ENCODE measurements at places on chromosomes 6 and 20.

GRCh38 chr20:2694008-2694471, 1.5 kb downstream of the EBF4 start:
- no peak for DNase-seq

DNA sequence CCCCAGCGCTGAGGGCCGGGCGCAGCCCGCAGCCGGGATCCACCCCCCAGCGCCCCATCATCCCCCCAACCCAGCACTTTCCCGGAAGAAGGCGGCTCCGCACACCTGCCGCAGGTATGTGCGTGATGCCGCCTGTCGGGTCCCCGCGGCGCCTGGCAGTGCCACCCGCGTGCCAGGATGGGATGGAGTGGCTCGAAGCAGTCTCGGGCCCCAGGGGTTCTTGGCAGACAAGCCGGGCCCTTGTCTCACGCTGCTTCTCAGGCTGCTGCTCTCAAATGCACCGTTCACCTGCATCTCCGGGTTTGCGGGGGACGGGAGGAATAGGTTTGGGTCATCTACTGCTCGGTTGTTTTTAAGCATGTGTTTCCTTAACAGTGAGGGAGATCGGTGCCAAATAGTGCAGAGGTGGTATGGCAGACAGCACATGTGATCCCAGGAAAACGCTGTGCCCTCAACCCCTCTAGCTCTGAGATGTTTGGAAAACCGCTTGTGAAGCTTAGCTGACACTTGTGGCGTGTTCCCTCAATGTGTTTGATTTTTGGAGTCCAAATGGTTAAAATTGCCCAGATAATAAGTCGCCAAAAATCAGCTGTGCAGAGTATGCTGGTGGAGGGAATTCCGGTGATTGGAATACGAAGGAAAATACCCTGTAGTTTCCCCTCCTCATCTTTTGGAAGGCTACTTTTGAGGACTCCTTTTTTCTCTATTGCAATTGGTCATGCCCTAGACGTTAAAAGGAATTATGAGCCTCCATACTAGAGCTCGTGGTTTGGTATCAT, 926 bp downstream of the MYLIP start:
- no peak for DNase-seq

DNA sequence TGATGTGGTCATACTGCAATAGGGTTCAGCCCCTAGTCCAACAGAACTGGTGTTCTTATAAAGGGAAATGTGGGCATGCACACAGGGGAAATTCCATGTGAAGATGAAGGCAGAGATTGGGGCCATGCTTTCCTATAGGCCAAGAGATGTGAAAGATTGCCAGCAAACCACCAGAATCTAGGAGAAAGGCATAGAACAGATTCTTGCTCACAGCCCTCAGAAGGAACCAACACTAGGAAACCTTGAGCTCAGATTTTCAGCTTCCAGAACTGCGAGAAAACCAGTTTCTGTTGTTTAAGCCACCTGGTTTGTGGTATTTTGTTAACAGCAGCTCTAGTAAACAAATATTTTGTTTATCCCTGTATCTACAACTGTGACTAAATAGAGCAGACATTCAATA, 197.6 kb upstream of the CITED2 start:
- DNase-seq = no peak

- peak; percentile 76 for DNase-seq
Observed at GRCh38 chr6:166950443-166950821, 5.9 kb downstream of the RNASET2 start.

- DNase-seq = no peak
Observed at GRCh38 chr20:25135031-25135430, 53.1 kb upstream of the VSX1 start.

DNA sequence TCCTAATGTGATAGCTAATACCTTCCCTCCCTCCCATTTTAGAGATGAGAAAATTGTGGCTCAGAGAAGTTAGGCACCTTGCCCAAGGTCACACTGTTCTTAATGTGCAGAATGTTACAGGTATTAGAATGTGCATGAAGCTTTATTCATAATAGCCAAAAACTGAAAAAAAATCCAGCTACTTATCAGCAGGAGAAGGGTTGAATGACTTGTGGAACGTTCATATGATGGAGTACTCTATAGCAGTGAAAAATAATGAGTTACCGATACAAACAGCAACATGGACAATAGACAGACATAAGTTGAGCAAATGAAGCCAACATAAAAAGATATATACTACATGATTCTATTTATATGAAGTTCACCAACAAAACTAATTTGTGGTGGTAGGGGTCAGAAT, 37.7 kb upstream of the ZFAND3 start:
- no peak for DNase-seq

DNA sequence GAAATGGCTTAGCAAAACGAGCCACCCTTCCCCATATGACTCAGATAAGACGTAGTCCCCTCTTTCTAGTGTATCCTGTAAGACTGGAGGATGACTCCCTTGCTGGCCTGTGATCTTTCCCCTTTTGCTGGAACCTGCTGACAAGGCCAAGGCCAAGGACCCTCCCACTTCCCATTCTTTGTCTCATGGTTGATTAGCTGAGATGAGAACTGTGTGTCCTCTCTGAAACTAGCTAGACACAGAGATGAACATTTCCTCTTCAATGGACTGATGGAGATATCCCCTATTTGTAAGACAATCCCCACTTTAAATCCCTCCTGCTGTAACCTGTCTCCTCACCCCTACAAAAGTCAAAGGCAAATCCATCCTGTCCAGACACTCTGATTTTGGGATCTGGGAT, 33.4 kb upstream of the SCRT2 start:
- DNase-seq = no peak

DNA sequence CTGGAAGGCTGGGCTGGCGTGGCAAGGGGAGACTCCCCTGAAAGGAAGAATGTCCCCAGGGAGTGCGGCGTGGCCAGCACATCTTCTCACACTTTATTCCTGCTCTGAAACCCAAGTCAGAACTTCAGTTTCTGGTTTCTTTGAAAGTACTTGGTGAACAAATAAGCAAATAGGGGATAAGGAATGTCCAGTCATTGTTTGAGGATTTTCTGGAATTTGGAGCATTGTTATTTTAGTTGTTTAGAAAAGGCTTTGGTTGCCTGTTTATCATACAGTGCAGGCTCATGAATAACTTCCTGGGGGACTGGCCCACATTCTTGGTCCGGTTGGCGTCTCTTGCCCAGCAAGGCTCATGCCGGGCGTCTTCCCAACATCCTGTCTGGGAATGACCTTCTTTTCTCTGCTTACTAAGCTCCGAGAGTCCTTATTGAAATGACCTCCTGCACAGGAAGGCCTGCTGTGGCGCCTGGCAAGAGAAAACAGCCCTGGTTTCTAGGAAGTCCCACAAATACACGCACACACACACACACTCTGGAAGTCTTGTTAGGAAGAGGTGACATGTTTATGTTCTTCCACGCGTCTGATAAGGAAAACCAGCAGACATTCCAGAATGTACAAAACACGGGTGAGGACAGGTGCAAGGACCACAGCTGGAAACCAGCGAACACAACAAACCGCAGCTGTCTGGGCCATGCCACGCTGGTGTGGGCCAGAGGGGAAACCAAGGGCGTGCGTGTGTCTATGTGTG, 71.9 kb downstream of the TMEM170B start:
- no peak for DNase-seq

GRCh38 chr6:15439410-15440025, 193.6 kb downstream of the JARID2 start:
- DNase-seq = no peak

- no peak for DNase-seq
Observed at GRCh38 chr6:168229368-168229752, 90.2 kb downstream of the DACT2 start.

DNA sequence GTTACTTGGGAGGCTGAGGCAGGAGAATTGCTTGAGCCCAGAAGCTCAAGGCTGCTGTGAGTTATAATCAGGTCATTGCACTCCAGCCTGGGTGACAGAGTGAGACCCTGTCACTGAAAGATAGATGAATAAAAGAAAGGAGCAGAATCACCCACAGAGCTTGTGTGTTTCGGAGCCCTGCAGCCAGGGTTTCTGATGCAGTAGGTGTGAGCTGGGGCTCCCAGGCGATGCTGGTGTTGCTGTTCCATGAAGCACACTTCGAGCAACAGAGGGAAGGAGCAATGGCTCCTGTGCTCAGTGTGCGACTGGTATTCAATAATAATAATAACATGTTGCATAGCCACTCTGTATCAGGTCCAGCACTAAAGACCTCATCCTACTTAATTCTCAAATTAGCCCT, 197.5 kb upstream of the CST7 start:
- no peak for DNase-seq

DNA sequence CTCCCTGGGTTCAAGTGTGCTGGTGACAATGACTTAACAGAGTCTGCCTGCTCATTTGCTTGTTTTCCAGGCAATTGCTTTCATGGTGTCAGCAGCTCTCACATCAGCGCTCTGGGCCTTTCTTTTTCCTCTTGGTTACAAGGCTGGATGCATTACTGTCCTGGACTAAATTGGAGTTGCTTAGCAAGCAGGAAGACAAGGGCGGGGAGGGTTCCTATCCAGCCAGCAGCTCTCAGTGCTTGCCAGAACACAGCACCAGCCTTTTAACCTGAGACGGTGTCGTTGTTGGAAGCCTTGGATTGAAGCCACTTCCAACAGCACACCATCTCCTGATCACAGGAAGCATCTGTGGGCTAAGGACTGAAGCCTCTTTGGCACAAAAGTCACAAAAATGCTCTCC, 606.9 kb downstream of the CDH26 start:
- DNase-seq = no peak

DNA sequence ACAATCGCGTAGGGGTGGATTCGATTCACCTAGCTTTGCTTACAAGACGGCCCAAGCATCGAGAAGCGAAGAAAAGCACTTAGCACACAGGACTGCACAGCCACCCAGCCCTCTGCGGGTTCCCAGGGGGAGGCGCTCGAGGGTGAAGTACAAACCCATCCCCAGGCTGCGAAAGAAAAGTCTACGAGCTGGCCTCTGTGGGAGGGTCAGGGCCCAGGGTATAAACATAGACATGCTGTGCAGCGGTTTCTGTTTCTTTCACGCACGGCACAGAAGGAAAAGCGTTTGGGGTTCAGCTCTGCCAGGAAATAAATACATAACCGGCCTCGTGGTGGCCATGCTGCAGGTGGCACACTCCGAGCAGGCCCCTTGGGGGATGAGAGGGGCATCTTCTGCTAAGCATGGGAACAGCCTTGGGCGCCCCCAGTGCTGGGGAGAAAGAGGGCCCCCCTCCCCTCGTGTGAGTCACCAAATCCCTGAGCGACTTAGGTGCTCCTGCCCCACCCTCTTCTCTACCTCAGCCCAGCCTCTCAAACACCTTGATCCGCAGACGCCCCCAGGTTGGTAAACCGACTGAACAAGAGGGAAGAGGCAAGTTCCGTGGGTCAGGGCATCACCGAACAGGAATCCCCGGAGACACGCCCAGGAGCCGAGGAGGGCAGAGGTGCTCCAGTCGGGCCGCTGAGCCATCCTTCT, 91.6 kb upstream of the RIPOR2 start:
- peak; percentile 83 for DNase-seq

DNA sequence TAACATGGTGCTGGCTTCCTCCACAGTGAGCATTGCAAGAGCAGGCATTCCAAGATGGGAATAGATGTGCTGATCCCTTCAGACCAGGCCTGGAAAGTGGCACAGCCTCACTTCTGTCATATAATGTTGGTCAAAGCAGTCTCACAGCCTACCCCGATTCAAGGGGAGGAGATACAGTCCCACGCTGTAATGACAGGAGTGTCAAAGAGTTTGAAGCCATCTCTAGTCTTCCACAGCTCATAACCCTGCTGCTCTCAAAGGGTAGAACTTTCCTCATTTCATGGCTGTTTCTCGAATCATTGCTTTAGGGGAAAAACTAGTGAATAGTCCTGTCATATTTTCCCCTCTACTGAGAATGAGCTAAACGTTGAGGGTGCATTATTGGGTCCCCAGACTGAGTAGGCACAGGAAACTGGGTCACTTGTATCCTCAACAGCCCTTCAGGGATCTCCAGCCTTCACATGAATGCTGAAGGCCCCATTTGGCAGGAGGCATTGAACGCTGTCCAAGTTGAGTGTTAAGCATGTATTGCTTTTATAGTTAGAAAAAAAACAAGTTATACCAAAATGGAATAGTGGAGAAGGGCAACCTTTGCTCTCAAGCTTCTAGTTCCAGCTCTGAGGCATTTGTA, 27.3 kb downstream of the DTD1 start:
- DNase-seq = no peak

DNA sequence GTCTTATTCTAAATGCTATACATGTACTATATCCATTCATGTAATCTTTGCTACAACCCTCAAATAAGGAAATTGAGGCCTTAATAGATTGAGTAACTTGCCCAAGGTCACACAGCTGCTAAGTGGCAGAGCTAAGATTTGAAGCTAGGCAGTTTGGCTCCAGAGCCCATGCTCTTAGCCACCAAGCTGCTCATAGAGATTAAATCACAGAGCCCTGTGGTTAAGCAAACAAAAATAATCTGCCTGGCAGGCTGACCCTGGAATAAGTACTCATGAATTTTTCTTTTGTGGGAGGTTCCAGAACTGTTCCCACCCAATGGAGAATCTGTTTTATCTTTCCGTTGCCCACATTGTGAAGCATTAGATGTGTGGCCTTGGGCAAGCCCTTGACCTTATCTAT, 7.4 kb downstream of the AAR2 start:
- no peak for DNase-seq

- no peak for DNase-seq
Observed at GRCh38 chr20:37439223-37439933, 81.7 kb upstream of the NNAT start.

GRCh38 chr6:25655723-25656122, 3.7 kb downstream of the SCGN start:
- DNase-seq = no peak

GRCh38 chr6:154112181-154112809, 73.3 kb downstream of the OPRM1 start:
- no peak for DNase-seq

- DNase-seq = no peak
Observed at GRCh38 chr20:49400904-49401303, 81.6 kb downstream of the KCNB1 start.

DNA sequence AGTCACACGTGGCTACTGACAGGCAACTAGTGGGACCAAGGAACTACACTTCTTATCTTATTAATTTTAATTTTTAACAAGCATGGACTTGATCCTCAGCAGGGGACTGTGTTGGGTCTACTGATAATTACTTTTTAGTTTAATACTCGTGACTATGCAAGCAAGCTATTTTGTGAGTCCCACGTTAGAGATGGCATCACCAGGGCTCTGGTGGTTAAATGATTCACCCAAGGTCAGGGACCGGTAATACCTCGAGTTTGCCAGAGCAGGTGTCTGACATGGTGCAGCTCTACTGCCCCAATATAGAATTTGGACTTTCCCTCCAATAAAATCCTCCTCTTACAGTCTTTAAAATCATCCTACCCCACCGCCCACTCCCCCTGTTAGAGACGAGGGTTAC, 98.6 kb upstream of the RIN2 start:
- DNase-seq = peak; percentile 20

GRCh38 chr6:138001750-138002349, 105.4 kb downstream of the PERP start:
- DNase-seq = peak; percentile 65

- no peak for DNase-seq
Observed at GRCh38 chr6:19325335-19325789, 511.8 kb upstream of the ID4 start.

- DNase-seq = no peak
Observed at GRCh38 chr6:152462716-152463115, 174.4 kb downstream of the SYNE1 start.
